Non-pigmented ciliary epithelial cell (primary cell): ENCODE measurements at places on chromosomes 16 and 17.
A peak's percentile ranks its signal among the peaks of the same experiment; 100 is the strongest.

GRCh38 chr16:83888672-83889044 lies 10.3 kb upstream of the MLYCD start:
- DNase-seq, result no peak

GRCh38 chr17:4357030-4357628 lies 9.3 kb downstream of the UBE2G1 start:
- DNase-seq, result no peak

DNA sequence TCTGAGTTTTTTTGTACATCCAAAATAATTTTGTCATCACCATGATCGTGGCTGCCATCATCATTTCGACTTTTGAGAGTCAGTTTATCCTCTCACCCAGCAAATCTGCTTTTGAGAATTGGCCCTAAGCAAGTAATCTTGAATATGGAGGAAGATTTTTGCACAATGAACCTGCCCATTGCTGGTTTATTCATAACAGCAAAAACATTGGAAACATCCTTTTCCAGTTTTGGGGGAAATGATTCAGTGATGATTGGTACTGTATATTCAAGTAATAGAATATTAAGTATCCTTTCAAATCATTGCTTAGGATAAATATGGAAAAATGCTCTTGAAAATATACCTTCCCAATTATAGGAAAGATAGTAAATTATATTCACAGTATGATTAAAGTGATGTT lies 53.1 kb downstream of the PRKCA start:
- DNase-seq, result no peak

DNA sequence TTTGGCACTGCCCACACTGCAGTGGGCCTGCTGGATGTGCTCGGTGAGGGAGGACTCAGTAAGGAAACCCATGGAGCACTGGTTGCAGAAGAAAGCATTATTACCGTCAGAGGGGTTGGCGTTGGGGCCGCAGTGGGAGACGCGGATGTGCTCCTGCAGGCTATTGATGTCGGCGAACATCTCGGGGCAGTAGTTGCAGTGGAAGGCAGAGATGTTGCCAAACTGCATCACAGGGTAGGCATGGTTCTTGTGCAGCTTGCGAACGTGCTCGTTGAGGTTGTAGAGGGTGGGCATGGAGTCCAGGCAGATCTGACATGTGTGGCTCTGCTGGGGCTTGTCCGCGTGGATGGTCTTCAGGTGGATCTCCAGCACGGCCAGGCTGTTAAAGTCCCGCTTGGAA lies 218.4 kb downstream of the ZNF423 start:
- DNase-seq, result no peak

DNA sequence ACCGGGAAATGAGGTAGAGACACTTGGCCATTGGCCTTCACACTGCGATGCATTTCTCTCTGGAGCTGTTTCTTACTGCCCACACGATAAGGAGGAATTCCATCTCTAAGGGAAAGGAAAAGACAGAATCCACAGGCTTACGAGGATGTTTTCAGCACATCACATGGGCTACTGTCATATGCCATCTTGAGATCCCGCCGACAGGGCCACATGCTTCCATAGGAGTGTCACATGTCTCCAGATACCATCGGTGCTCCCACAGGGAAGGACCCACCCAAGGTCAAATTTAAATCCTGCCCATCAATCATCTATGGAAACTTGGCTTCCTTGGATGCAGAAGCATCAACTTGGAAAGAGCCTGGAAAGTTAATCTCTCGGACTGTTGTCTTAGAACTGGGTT lies 20.0 kb downstream of the AXIN2 start:
- DNase-seq, result no peak

GRCh38 chr16:30032083-30032819 lies 1.2 kb upstream of the TLCD3B start:
- DNase-seq, result no peak

DNA sequence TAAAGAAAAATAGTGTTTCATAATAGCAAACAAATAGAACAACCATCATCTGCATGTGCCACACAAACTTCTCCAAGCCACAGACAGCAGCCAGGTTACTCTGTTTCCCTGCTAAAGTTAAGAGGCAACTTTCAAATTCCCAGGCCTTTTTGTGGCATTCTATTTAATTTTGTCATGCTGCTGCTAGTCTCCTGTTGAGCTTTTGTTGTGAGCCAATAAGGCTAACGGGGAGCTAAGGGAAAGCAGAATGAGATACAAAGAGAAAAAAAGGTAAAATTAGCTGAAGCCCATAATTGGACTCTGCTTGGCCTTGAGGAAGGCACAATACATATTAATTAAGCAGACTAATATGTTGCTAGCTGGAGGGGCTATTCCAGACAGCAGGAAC lies 74.7 kb upstream of the GNAO1 start:
- DNase-seq, result no peak

DNA sequence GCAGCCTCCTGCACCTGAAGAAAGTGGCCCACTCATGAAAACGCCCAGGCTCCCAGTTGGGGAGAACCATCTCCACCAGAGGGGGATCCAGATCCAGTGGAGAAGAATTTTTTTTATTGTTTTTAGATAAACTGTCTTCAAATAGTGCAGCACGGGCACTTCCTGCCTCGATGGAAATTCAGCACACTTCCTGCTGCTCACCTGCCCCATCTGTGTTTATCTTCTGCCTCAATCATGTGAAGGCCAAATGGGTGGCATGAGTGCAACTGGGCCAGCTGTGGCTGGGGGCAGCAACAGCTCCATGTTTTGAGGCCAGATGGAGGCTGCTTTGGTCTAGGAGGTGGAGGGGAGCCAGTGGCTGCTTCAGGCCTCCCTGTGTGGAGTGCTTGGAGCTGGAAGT lies 75.9 kb upstream of the WSB1 start:
- DNase-seq, result no peak

GRCh38 chr17:46046957-46047356 lies 47.9 kb downstream of the STH start:
- no peak for DNase-seq

DNA sequence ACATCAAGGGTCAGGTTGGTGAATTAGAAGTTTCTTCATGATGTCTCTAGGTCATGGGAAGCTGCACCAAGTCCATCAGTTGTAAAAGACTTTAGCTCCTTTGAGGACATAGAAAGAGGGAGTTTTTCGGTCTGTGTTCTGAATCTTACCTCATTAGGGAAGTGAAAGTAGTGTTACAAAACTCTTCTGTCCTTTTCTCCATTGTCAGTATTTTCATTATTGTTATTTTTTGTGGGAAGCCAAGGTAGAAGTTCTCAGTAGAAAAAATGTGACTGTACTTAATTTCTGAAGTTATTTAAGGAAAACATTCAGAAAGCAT lies 24.2 kb downstream of the MAP3K3 start:
- DNase-seq, result no peak

DNA sequence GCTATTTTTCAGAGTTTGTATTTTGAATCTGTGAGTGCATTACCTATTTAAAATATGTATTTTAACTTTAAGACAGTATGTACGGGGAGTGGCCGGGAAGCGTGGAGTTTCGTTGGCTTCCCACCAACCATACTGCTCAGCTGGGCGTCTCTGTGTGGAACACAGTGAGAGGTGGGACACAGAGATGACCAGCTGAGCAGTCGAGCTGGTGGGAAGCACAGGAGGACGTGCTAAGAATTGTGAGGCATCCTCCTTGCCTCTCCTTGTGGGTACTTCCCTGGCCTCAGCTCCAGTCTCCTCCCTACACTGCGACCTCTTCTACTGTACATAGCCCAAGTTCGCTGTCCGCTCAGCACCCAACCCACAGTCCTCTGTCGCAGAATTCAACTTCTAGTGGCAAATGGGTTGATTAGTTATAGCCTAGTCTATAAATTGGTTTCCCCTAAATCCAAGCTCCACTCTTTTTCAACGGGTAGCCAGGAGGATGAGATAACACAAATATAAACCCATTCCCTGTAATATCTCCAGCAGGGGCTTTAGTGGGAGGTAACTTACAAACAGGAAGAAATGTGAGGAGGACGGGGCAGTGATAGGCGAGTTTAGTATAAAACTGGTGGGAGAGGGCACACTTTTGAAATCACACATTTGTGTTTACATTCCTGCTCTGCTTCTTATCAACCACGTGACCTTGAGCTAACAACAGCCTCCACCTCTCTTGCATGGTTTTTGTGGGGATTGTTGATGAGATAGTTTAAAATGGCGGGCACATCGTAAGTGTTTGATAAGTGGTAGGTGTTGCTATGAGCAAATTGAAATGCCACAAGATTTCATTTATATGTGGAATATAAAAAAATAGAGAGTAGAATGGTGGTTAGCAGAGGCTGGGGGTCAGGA lies 211.9 kb upstream of the HS3ST3A1 start:
- no peak for DNase-seq

DNA sequence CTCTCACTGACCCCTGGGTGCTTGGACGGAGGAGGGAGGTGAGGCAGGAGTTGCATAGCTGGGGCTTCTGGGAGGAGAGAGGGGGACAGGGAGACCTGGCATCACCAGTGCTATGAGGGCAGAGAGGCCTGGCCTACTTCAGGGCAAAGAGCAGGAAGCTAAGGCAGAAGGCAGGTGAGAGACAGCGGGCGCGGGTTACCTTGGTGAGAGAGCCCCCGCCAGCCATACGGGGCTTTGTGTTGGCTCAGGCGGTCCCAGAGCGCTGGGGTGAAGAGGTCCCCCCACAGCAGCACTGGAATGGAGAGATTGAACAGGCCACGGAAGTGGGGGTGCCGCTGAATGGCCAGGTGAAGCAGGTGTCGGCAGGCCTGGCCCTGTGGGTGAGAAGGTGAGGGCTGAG lies 11.5 kb downstream of the ST6GALNAC2 start:
- DNase-seq, result no peak

- no peak for DNase-seq
Measured at GRCh38 chr17:76868669-76869495, 678 bp downstream of the MGAT5B start.

DNA sequence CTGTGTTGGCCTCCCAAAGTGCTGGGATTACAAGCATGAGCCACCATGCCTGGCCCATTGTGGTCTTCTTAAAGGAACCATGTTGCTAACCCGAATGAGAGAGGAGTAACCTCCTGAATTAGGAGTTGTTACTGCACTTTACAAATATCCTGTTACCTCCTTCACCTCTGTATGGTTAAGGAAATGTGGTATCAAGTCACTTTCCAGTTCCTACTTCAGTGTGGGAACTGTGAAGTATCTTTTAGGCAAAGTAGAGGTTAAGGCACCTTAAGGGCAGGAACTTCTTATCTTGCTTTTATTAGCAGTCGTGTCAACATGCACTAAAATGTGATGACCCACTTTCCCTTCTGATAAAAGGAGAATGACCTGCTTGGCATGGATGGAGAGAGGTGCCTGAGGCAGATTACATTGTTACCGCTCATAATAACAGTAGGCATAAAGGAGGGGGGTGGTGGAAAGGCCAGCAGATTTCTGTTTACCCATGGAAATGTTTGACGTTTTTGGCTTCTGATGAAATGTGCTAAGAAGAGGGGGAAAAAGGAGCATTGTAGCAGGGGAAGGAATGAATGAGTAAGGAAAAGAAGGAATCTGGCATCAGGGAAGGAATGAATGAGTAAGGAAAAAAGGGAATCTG lies 28.5 kb downstream of the FTO start:
- no peak for DNase-seq

DNA sequence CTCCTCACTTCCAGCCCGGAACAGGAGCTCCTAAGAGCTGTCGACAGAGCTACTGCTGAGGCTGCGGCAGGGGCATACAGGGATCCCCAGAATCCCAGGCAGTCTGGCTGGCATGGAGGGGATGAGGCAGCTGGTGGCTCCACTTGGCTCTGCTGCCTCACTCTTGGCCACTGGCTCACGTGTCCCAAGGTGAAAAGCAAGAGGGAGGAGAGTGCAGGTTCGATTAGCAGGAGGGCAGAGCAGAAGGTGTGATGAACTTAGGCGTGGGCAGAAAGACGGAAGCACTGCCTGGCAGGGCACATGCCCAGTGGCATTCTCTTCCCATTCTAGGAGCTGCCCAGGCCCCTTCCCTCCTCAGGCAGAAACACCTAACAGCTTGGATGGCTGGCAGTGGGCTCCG lies 11.3 kb upstream of the TBX21 start:
- no peak for DNase-seq

DNA sequence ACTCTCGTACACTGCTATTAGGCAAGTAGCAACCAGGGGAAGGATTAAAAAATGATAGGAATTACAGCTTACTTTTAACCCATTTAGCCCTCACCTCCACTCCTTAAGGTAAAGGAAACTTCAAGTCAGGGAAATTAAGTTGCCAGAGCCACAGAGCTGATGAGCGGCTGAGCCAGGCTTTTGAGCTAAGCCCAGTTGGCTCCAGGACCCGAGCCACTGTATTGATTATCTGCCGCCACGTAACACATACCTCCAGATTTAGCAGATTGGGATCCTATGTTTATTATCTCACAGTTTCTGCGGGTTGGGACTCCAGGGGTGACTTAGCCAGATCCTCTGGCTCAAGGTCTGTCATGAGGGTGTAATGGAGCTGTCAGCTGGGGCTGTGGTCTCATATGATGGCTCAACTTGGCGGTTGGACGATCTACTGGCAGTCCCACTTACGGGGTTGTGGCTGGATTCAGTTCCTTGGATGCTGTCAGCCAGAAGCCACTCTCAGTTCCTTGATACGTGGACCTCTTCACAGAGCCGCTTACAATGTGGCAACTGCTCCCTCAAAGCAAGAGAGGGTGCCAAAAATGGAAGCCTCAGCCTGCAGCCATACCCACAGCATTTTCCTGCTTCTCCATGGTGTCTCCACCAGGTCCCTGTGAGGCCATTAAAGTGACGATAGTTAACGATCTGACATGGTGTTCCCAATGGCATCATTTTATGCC lies 57.3 kb downstream of the TMEM186 start:
- no peak for DNase-seq

- DNase-seq, result peak; percentile 11
Measured at GRCh38 chr16:61887903-61888302, 148.3 kb downstream of the CDH8 start.

DNA sequence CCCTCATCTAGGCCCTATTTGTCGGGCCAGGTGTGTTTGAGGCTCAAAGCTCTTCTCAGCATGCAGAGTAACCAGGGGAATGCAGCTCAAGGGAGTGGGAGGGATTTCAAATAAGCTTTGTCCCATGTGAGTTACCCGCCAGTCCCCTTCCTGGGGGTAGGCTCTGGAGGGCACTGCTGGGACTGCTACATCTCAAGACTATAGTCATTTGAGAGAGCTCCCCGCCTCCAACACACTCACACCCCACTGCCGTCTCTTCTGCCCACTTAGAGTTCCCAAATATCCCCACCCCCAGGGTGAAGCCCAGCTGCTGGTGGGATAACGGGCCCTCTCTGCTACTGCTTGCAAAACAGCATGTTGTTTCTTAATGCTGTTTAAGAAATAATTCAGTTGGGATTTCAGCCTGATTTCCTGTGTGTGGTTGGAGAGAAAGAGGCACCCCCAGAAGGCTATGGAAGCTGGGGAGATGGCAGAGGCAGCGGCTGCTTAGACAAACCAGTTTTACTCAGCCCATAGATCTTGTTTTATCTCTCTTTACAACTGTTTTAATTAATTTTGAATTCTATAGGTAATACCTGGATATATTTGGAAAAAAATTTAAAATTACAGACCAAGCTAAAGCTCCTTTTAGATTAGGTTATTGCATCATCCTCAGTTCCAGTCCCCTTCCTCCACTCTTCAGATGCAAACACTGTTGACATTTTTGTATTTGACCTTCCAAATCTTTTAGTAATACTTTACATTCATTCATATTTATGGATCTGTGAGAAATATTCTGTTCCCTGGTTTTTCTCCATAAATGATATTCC lies 4.1 kb upstream of the MPO start:
- DNase-seq, result no peak
